Central memory CD4-positive, alpha-beta T cell (primary cell): ENCODE measurements at places on chromosomes 7 and 10.

DNA sequence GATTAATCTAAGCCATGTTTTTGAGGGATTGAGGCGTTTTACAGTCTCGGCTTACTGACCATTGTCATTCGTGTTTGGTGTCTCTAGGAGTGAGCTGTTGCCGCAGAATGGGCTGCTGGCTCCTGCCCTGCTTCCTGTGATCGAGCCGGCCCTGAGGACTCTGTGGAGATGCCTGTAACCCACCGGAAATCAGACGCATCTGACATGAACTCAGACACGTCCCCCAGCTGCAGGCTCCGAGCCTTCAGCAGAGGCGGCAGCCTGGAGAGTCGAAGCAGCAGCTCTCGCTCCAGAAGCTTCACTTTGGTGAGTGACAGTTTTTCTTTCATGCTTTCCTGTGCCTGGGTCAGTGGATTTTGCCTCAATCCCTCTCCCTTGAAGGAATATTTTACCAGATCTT lies 28.8 kb downstream of the PROSER2 start:
- DNase-seq: no peak

DNA sequence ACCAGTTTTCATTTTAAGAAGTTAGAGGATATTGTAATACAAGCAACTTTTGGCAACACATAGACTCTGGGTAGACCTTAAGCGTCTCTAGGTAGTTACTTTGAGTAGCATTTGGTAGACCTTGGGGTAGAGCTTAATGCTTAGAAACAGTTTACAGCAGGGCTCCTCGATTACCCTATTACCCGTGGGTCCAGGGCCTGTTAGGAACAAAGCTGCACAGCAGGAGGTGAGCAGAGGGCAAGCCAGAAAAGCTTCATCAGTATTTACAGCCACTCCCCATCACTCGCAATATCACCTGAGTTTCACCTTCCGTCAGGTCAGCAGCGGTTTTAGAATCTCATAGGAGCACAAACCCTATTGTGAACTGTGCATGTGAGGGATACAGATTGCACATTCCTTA lies 173.5 kb downstream of the TSPAN12 start:
- no peak for DNase-seq

GRCh38 chr10:8449909-8450308 lies 395.4 kb downstream of the GATA3 start:
- DNase-seq: no peak

DNA sequence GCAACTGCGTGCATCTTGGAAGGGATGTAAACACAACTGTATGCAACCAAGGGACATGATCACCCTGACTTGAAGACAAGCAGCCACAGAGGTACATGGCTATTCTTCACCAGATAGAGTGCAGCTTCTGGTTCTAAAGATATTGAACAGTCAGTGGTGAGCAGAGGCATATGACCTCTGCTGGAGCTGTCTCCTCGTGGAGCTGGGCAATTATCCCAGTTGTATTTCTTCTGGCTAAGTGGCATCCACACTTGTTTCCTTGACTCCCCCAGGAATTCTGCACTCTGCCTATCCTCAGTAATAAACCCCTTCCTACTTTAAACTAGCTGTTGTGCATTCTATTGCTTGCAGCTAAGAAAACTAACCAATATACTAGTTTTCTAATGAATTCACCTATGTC lies 216.8 kb downstream of the THSD7A start:
- DNase-seq: no peak

DNA sequence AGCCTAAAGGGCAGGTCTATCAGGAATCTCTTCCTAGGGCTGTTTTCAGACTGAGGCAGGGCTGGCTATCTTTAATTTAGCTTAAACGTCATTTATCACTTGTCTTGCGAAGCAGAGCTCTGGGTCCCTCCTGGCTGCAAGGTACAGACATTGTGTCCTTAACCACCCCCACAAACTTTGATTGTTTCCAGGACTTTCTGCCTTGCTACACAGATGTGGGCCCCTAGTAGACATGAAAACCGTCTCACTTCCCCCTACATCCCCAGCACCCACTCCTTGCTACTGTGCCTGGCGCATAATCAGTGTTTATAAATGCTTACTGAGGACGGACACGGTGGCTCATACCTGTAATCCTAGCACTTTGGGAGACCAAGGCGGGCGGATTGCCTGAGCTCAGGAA lies 54.5 kb downstream of the PIP4K2A start:
- no peak for DNase-seq
